Stimulated activated CD4-positive, alpha-beta T cell treated with anti-CD3 and anti-CD28 coated beads, TNF-alpha, amount 100 ng/mL, for 48 hours (primary cell): ENCODE measurements at places on chromosomes 7 and 10.
A peak's percentile ranks its signal among the peaks of the same experiment; 100 is the strongest.

- no peak for DNase-seq
These were observed 1094.4 kb downstream of the NRG3 start for GRCh38 chr10:82969405-82969804.

- DNase-seq, result no peak
These were observed 14.5 kb downstream of the ANKIB1 start for GRCh38 chr7:92260248-92260781.

DNA sequence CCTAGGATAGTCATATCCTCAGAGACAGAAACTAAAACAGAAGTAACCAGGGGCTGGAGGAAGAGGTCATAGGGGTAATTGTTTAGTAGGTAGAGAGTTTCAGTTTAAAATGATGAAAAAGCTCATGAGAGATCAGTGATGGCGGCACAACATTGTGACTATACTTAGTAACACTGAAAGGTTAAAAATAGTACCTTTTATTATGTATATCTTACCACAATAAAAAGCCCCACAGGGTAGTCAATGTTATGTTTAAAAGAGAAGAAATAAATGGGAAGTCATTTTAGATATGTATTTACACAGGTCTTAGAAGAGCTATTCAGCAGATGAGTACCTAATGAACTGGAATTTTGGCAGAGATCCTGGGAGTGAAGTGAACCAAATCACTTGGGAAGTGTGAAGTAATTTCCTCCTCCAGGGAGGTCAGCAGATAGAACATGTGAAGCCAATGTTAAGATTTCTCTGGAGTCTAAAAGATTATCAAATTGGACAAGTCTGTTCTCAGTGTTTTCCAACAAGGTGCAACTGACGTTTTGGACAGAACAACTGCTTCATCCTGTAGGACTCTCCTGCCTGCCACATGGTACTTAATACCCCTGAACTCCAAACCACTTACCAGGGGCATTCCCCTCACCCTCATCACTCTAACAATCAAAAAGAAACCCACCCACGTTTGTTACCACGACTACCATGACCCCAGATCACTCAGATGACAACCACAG is 6.4 kb downstream of the CDCA7L start:
- peak; percentile 64 for DNase-seq

GRCh38 chr10:122515588-122516231 is 44.8 kb upstream of the DMBT1 start:
- DNase-seq, result peak; percentile 26

GRCh38 chr10:29795850-29796249 is 161.1 kb upstream of the SVIL start:
- DNase-seq, result no peak

GRCh38 chr7:44959433-44959951 is 19.3 kb downstream of the MYO1G start:
- DNase-seq, result no peak

DNA sequence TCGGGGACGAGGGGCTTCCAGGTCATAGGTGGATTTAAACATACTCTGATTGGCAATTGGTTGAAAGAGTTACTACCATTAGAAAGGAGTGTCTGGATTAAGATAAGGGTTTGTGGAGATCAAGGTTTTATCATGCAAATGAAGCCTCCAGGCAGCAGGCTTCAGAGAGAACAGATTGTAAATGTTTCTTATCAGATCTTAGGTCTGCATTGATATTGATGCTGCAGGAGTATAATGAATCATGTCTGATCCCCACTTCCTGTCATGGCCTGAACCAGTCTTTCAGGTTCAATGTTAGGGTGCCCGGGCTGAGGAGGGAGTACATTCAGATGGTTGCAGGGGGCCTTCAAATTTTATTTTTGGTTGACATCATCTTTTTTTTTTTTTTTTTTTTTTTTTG is 51.4 kb downstream of the SH3PXD2A start:
- DNase-seq, result no peak

DNA sequence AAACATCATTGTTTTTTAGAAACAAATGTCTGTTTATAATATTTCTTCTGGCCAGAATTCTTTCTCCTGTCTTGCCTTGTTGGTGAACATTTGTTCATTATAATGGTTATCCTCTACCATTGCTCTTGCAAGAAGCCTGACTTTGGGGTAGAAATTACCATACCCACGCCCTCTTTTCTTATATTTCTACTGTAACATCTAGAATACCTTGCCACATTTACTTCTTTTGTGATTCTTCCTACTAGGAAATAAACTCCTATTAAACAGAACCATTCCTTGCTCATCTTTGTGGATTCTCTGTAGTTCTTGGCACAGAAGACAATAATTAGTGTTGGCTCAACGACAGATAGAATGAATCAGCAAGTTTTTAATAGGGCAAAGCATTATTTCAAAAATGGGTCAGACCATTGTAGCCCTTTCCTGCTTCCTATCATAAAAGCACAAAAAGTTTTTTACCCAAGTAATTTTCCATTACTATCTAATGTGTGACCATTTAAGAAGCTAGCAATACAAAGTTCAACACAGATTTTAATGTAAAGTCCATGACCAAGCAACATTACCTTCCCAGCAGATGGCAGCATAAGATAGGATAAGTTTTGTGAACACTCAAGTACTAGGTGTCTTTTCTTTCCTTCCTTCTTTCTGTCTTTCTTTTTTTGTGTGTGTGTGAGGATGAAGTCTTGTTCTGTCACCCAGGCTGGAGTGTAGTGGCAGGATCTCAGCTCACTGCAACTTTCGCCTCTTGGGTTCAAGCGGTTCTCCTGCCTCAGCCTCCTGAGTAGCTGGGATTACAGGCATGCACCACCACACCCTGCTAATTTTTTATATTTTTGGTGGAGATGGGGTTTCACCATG is 270.4 kb downstream of the HGF start:
- no peak for DNase-seq

GRCh38 chr7:102165136-102165535 is 121.5 kb upstream of the SH2B2 start:
- no peak for DNase-seq
